ENCODE measurements at places on chromosomes 7 and 10.

DNA sequence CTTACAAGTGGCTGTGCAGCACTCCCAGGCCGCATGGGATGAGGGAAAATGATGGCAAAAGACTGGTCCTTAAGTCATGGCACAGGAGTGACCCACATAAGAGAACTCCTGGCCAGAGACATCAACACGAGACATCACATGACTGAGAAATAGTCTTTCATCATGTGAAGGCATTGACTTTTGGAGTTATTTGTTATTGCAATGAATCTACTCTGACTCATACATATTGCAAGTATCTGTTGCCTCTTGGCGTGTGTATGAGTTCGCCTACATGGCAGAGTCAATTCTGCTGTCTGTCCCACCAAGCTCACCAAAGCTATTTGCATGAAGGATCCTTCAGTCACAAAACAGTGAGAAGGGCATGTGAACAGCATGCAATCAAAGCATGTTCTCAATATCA lies 59.7 kb upstream of the HABP2 start:
- DNase-seq = no peak

DNA sequence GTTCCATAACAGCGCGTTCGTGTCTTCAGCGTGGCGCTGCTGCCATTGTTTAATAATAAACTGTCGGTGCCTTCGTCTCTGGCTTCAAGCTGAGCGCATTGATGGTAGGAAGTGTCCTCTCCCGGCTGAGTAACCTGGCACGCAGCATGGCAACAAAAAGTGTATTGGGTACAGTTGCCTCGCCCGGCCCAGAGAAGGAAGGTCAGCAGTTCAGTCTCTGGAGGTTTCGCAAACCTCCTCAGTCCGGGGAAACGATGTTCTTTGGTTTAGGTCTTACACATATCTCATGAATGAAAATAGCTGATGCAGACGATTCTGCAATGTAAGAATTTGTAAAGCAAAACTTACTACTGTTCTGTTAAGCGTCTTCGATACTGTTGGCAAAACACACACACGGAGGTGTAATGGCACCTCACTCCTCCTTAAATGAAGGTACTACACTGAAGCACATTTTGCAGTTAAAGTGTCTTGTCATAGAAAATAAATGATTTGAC lies 739 bp upstream of the CCDC186 start:
- DNase-seq = no peak

GRCh38 chr10:95664543-95664942 lies 8.0 kb upstream of the ALDH18A1 start:
- DNase-seq = no peak

DNA sequence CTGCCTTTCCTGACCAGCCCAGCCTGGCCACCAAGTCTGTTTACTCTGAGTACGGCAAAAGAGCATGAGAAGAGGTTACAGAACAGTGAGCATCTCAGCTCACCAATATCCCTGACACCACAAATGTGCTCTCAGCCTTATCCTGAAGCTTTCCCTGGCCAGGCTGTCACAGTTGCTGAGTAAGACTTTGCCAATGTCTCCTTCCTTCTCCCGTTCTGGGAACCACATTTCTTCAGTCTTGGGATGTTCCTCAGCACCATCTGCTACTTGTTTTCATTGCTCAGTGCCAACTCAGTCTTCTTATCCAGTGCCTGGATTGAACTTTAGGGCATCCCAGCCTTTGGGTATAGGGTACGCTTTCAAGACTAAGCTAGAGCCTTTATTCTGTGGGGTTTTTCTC lies 7.1 kb upstream of the KCNIP2 start:
- no peak for DNase-seq

- DNase-seq = no peak
These were observed 134.4 kb upstream of the LYZL2 start for GRCh38 chr10:30763918-30764317.

- no peak for DNase-seq
These were observed 544 bp downstream of the SEC23IP start for GRCh38 chr10:119893074-119893473.

DNA sequence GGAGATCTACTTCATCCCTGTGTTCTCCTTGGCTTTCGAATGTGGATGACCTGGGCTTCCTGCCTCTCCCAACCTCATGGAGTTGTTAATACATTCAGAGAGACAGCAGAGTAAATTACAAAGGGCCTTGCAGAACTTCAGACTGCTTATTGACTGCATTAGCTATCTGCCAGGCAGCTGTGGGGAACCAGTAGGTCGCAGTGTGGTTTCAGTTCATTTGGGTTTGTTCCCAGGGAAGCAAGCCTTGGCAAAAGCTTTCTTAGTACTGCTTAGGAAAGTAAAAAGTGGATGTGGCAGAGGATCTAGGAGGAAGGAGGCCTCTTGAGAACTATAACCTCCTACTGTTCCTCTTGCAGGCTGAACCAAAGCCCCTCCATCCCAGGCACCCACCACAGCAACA lies 9.2 kb downstream of the NPFFR1 start:
- no peak for DNase-seq

- no peak for DNase-seq
These were observed 178.0 kb downstream of the LRRN3 start for GRCh38 chr7:111268941-111269340.

DNA sequence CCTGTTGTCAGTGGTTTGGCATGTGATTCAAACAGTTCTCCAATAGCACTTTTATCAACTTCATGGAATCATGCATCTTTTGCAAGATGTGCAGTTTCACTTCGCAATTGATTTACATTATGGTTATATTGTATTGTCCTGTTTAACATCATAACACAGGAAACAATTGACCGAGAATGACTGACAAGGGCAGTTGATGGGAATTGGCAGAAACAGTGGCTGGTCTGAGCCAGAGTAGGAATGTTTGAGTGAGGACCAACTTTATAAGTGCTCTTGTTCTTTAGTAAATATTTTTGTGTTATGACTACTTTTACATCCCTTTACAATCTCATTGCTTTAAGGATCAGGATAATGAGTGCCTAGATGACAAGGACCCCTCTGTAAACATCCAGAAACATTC lies 2.2 kb downstream of the KLHL7 start:
- DNase-seq = no peak

DNA sequence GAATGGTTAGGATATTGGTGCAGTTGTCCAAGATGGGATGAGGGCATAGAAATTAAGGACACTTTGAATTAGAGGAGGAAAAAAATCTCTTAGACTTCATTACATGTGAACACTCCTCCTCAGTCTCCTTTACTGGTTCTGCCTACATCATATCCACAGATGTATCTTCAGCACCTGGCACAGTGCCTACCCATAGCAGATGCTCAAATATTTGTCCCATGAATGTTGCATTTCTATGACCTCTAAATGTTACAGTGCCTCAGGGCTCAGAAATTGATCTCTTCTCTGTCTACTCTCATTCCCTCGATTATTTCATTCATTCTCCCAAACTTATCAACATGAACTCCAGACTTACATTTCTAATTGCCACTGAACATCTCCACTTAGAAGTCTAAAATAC lies 17.1 kb downstream of the CNNM1 start:
- DNase-seq = peak; percentile 20

DNA sequence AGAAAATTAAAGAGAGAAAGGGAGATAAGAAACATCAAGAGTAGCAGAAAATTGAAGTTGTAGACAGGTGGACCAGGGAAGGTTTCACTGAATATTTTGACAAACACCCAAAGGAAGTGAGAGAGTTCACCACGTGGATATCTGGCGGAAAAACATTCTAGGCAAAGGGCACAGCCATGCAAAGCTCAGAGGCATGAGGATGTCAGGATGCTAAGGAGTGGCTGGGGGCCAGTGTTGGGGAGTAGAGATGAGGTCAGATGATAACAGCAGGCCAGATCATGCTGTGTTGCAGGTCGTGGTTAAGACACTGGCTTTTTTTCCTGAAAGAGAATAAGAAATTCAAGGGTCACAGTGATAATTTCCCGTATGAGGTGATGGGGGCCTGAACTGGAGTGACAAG lies 181.9 kb downstream of the DGKI start:
- DNase-seq = no peak

DNA sequence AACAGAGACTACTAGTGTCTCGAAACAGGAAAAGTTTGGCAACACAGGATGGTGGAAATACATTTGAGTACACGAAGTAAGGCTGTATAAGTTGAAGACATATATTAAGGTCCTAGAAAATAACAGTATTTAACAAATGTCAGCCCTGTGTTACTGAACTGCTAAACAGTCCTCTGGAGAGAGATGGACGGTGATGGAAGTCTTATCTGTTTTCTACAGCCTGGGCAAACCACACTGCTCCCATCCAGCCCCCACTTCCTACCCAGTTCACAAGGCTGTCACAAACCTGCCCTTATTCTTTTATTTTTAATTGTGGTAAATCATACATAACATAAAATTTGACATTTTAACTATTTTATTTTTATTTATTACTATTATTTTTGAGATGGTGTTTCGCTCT lies 179.1 kb downstream of the DNAJC1 start:
- DNase-seq = no peak

- peak; percentile 67 for DNase-seq
These were observed 695.8 kb downstream of the TYW1 start for GRCh38 chr7:67692425-67692824.

DNA sequence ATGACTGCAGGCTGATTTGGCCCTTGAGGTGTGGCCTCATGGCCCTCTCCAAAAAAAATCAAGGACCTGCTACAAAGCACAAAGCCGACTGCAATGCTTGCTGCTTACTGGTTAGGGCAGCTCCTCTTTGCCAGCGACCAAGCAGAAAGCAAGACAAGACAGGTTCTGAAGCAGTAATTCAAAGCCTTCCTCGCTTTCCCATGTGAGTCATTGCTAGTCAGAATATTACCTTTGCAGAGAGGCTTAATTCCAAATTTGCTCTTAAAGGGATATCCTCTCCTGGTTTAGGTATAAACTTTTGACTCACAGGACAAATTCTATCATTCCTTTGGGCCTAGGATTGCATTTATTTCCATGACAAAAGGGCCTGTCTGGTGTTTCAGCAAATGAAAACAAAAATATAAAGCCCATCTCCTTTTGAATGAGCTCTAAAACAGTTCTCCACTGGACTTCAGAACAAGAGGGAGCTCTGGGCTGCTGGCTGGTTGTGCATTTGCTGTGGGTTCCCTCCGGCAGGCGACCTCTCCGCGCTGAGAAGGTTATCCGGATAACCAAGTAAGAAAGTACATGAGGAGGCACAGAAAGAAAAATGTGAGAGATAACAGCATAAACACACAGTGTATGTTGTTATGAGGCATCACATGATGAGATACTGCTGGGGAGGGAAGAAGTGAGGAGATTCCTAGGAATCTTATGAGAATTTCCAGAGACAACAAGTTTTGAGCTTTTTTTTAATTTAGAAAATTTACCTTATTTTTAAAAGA lies 90.8 kb downstream of the EGFR start:
- DNase-seq = no peak
